Umbilical cord (tissue), 2 donors: ENCODE measurements at places on chromosomes 13 and 19. TPM values are rescaled to one million over a fixed set of nuclear protein-coding genes. Genes with fewer than 3 reads are reported as not detected.

Gene PLK5
- total RNA-seq, result not detected

Gene FBXO17
- 11.6 TPM for total RNA-seq

Gene C19orf38
- total RNA-seq, result 3.9 TPM

Gene LRFN3
- total RNA-seq, result 2.9 TPM

Gene GAPDHS
- not detected for total RNA-seq

Gene SRRM5
- 0.24 TPM for total RNA-seq

Gene CERS1
- total RNA-seq, result not detected

Gene RPS16
- 87.2 TPM for total RNA-seq

Gene FGF9
- 4.1 TPM for total RNA-seq
